HS-5 (cell line): ENCODE measurements at places on chromosomes 13 and 19.

DNA sequence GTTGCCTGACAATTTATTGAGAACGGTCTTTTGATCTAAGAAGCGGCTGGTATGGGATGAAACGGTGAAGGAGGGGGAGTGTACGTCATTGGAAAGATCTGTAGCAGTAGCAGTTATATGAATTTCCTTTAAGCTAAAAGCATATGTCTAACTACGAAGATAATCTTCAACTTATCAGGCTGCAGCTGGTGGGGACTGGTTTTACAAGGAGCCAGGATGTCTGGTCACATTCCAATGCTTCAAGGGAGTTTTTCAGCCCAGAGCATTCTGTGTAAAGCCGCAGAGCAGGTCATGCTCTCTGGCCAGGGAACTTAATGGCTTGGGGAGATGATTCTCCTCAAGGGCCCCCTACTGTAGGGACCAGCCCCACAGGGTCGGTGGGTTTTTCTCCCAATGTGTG is 29.2 kb downstream of the CLEC4M start:
- no peak for DNase-seq

GRCh38 chr13:59728896-59729545 is 434.7 kb downstream of the DIAPH3 start:
- no peak for DNase-seq

DNA sequence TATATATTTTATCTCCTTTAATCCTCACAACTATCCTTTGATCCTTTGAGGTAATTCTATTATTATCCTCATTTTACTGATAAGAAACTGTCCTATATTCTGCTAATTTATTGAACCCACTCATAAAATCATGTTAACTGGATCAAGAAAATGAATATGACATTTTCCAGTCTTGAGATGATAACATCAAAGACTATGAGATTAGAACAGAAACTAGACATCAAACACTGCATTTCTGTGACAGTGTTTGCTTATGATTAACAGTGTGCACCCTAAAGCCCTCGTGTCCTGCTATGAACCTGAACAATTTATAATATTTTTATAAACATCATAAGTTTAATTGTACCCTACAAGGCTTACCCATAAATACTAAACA is 96.3 kb downstream of the TBC1D4 start:
- no peak for DNase-seq

DNA sequence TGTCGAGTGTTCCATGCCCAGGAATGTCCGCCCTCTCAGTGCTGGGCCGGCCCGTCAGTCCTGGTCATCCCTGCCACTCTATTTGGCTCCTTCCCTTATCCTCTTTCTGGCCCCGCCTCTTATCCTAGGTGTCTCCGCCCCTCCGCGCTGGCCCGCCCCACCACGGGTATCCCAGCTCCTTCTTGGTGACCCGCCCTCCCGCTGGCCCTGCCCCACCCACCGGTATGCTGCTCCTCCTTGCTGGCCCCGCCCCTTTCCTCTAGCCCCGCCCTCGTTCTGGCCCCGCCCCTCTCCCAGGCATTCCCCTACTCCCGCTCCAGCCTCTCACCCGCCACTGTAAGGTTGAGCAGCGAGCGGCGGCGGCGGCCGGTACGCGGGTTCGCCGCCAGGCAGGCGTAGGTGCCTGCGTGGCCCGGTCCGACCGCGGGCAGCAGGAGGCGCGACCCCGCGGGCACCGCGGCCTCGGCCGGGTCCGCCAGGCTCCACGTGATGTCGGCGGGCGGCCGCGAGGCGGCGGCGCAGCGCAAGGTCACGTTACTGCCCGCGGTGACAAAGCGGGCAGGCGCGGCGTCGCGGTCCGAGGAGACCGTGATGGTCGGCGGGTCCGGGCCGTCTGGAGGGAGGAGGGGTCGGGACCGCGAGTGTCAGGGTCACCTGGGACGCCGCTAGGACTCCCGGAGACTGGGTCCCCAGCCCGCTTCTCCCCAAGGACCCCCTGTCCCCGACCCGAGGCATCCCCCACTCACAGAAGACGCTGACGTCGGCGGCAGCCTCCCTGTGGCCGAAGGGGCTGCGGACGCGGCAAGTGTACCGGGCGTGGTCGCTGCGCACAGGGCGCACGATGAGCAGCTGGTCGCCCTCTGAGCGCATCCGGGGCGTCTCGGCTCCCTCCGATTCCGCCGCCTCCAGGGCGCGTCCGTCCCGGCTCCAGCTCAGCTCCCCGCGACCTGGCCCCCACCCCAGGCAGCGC is 2.0 kb downstream of the VSIG10L start:
- peak; percentile 83 for DNase-seq

- no peak for DNase-seq
Measured at GRCh38 chr19:42928896-42929295, 8.1 kb downstream of the PSG7 start.

DNA sequence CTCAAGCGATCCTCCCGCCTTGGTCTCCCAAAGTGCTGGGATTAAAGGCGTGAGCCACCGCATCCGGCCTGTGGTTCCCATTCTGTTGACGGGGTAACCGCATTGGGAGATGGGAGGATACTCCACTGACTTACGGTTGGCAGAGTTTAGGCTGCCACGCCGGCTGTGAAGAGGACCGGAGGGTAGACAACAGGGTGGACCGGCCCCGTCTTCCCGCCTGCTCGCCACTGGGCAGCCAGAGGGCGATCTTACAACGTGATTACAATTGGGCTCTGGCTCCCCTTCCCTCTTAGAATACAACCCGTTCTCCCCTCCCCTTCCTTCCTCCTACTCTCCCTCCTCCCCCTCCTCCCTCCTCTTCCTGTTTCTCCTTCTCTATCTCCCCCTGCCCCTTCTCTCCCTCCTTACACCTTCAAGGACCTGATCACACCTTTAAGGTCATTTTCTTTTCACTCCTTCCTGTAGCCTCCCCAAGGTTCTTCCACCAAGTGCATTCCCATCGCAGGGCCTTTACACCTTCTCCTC is 957 bp upstream of the CCDC194 start:
- no peak for DNase-seq
